CD4-positive, alpha-beta T cell treated with Interleukin-4 for 4 hours (primary cell): ENCODE measurements at places on chromosomes 16 and 17.

- DNase-seq = no peak
Observed at GRCh38 chr16:84471316-84471715, 33.1 kb downstream of the MEAK7 start.

DNA sequence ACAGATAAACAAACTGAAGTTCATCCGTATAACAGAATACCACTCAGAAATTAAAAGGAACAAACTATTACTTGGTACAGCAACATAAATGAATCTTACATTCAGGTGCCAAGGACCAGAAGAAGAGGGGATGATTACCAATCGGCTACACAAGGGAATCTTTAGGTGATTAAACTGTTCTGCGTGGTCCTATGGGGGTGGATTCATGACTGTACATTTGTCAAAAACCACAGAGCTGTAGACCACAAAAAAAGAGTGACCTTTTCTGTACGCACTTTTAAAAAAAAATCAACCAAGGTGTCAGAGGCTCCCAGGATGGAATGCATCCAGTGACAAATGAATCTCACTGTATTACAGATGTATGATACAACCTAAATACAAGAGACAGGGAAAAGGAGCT, 110.8 kb downstream of the CDYL2 start:
- no peak for DNase-seq

GRCh38 chr16:19167710-19168370, at the start of gene SYT17:
TSS of gene SYT17 (plus strand) at chr16:19168240. CDS start at chr16:19168647, 407 bp downstream.
- no peak for DNase-seq

DNA sequence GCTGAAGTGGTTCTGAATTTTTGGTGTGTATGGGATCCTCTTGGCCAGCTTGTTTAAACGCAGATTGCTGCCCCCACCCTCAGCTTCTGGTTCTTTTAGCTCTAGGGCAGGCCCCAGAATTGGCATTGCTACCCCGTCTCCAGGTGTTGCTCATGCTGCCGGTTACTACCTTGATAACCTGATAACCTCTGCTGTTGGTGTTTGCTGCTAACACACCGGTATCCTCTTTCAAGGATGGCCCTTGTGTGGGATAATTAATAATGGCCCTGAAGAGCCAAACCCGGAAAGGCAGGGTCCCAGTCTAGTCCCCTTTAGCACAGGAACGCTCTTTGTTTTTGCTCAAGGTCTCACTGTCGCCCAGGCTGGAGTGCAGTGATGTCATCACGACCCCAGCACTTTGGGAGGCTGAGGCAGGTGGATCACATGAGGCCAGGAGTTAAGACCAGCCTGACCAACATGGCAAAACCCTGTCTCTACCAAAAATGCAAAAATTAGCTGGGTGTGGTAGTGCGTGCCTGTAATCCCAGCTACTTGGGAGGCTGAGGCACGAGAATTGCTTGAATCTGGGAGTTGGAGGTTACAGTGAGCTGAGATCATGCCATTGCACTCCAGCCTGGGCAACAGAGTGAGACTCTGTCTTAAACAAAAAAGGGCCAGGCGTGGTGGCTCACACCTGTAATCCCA, 1.3 kb upstream of the ST3GAL2 start:
- DNase-seq = no peak

GRCh38 chr17:75036643-75037268, 10.0 kb downstream of the ATP5PD start:
- peak; percentile 97 for DNase-seq

- DNase-seq = no peak
Observed at GRCh38 chr17:29156781-29157180, 23.4 kb downstream of the MYO18A start.

DNA sequence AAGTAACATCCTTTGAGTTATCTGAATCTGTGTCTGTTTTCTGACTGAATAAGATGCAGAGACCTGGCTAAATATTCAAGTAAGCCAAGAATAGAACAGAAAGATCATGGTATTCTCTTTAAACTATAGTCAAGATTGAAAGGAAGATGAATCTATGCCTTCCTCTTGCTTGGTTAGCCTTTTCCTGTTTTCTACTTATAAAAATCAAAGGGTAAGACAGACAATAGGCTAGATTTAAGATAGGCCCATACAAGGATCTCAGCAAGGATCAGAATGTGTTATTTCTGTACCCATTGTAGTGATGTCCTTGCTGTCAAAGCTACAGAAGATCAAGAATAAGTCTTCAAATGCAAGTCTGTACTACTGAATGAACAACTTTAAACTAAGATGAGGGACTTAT, 7.0 kb upstream of the CDR2 start:
- DNase-seq = peak; percentile 25

GRCh38 chr16:54236773-54237172, 49.8 kb downstream of the IRX3 start:
- no peak for DNase-seq

GRCh38 chr17:81096741-81097133, 61.8 kb downstream of the BAIAP2 start:
- DNase-seq = no peak

DNA sequence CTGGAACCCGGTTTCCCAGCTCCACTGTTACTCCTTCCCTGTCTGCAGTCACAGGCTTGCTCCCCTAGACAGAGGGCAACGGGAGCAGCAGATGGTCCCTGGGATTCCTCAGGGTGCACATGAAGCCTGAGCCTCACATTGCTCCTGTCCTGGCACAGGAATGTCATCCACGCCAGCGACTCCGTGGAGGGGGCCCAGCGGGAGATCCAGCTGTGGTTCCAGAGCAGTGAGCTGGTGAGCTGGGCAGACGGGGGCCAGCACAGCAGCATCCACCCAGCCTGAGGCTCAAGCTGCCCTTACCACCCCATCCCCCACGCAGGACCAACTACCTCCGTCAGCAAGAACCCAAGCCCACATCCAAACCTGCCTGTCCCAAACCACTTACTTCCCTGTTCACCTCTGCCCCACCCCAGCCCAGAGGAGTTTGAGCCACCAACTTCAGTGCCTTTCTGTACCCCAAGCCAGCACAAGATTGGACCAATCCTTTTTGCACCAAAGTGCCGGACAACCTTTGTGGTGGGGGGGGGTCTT, 1.6 kb upstream of the DECR2 start:
- no peak for DNase-seq
